Fibroblast of villous mesenchyme (primary cell): ENCODE measurements at places on chromosomes 7 and 10.

DNA sequence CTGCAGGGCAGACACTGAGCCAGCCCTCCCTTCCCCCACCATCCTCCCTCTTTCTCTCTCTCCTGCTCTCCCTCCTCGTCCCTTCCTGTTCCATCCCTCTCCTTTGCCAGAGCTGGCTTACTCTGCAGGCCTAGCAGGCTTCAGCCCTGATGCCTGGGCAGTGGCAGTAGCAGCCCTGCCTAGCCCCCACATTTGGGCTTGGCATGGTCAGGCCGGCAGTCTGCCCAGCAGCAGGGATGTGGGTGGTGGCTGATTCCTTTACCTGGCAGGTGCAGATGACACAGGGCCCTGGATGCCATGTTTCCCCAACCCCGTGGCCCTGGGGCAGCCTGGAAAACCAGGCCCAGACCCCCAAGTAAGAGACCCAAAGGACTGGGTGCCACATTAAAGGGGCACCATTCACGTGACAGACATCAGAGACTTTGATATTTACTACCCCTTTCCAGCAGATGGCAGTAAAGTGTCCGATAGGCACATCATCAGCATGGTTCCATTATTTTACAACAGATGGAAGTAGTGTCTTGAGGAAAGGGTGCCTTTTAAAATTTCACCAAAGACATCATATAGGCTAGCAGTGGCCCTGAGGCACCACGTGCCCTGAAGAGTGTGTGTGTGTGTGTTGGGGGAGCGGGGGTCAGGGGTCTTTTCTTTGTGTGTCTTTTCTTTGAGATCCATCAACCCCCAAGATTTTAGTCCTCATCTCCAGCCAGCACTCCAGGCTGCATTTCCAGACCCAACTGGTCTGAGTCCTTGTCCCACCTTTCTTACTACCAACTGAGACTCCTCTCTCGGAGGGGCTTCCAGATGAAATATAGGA is 5.9 kb downstream of the KCP start:
- peak; percentile 63 for DNase-seq

DNA sequence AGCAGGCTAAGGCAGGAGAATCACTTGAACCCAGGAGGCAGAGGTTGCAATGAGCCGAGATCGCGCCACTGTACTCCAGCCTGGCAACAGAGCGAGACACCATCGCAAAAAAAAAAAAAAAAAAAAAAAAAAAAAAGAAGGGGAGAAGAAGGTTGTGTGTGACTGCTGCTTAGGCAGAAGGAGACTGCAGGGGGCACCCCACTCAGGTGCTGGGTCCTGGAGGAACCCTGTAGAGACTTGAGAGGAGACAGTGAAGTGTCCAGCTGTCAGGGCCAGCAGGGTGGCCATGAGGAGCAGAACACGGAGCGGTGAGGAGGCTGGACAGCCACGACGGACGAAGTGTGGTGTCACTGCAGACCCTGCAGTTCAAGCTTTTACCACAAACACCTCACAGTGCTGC is 99.0 kb upstream of the NMT2 start:
- DNase-seq, result no peak

- no peak for DNase-seq
These were observed 139.4 kb downstream of the DNAJB6 start for GRCh38 chr7:157476201-157476600.

DNA sequence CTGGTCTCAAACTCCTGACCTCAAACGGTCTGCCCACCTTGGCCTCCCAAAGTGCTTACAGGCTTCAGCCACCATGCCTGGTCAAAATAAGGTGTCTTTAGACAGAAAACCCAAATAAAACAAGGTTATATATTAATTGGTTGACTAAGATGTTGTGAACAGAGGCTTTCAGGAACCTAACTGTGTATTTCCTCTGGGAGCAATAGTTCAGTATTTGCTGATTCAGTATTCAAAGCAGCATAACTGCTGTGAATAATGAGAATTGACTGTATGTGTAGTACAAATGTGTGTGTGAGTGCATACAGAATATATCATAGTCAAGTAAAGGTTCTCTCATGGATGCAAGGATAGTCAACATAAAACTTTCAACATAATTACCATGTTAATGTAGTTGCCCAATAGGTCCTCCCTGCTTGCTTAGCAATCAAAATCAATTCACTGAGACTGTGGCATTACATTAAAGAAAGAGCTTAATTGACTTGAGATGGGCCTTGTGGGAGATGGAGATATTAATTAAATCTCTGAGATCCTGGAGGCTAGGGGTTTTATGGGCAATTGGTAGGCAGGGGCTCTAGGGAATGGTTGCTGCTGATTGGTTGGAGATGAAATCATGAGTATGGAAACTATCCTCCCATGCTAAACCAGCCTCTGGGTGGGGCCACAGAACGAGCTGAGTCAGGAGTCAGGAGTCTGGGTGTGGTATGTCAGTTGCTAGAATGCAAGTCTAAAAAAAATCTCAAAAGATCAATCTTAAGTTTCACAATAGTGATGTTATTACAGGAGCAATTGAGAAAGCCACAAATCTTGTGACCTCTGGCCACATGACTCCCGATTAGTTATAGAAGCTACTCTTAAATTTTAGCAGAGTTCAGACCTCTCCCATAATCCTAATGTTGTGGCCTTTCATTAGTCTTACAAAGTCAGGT is 162.7 kb downstream of the AKR1D1 start:
- DNase-seq, result peak; percentile 56

- DNase-seq, result no peak
These were observed 17.5 kb downstream of the MRPS24 start for GRCh38 chr7:43851805-43852204.

GRCh38 chr7:70566671-70567070 is 565.3 kb upstream of the GALNT17 start:
- DNase-seq, result no peak

DNA sequence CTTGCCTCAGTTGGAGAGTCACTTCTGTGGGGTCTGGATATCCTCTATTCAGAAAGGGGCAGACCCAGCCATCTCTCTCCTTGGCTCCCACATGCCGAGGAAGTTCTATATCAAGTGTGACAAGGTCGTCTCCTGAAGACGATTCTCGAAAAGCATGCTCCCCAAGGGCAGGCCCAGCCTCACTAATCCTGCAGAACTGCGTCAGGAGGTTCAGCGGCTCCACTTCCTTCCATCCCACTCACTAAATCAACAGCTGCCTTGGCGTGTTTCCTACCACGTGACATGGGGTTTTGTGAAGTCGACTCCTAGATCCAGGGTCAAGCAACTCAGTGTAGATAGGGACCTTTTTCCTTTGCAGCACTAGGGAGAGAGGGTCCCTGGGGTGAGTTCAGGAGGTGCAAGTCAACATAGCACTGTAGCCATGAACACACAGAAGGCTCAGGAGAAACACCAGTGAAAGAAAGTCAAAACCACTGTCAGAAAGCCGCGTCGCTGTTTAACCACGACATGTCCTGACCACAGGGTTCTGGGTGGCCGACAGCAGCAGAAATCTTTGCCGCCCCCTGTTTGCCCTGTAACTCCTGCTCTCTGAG is 156.4 kb downstream of the PRPF18 start:
- DNase-seq, result peak; percentile 64

DNA sequence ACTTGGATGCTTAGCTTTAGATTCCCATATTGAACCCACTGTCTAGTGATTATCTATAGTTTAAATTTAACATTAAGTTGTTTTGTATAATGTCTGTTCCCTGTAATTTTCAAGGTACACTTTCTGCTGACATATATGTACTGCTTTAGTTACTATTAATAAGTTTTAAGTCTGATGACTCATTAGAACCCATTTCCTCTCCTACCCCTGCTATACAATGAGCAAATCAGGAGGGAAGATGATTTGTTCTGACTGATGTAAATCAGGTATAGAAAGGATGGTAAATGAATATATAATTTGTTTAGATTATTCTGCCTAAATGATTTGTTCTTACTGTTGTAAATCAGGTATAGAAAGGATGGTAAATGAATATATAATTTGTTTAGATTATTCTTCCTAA is 691.8 kb downstream of the NXPH1 start:
- DNase-seq, result no peak

DNA sequence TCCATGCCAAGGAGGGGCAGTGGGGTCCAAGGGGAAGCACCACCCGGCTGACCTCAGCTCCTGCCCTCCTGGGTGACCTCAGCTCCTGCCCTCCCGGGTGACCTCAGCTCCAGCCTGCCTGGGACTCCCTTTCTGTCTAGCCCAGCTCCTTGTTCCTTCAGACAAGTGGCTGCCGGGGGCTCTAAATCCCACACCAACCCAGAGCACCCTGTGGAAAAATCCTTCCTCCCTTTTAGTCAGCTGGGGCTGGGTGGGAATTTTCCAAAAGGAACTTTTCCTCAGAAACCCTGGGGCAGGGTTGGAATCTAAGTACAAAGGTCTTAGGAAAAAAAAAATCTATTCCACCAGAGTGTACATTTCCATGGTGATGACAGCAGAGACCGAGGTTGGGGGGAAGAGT is 36.3 kb downstream of the AKR1B1 start:
- no peak for DNase-seq

- DNase-seq, result peak; percentile 53
These were observed 14.6 kb downstream of the ASB15 start for GRCh38 chr7:123616223-123616622.
